ENCODE measurements at places on chromosomes 4 and X.

DNA sequence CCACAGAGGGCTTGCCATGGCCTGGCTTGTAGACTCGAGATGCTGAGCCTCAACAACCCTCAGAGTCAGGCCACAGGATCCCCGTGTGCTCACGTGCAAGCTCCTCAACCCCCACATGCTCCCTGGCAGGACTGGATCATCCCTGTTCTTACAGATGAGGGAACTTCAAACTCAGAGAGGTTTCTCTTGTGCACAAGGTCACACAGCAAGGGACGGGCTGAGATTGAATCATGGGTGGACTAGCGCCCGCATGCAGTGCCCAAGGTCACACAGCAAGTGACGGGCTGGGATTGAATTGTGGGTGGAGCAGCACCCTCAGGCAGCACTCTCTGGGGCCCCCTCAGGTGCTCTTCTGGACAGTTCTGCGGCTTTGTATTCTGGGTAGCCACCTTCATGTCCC lies 60.6 kb upstream of the AFAP1 start:
- no peak for DNase-seq

- no peak for DNase-seq
Measured at GRCh38 chr4:138789796-138790195, 225.8 kb upstream of the NOCT start.

GRCh38 chr4:71004281-71004851 lies 10.9 kb downstream of the DCK start:
- no peak for DNase-seq

DNA sequence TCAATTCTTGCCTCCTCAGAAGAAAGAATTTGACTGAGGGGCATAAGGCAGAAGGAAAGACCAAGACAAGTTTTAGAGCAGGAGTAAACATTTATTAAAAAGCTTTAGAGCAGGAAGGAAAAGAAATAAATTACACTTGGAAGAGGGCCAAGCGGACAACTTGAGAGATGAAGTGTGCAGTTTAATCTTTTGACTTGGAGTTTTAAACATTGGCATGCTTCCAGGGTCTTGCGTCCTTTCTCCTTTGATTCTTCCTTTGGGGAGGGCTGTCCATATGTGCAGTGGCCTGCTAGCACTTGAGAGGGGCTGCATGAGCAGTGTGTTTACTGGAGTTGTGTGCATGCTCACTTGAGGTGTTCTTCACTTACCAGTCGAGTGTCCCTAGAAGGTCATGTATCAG lies 275.8 kb upstream of the IL1RAPL1 start:
- no peak for DNase-seq

GRCh38 chrX:25523574-25524540 lies 508.1 kb upstream of the ARX start:
- DNase-seq = no peak

GRCh38 chr4:52574036-52574435 lies 85.1 kb downstream of the USP46 start:
- DNase-seq = no peak

- no peak for DNase-seq
Measured at GRCh38 chr4:178809921-178810320, 1367.7 kb upstream of the AGA start.

- no peak for DNase-seq
Measured at GRCh38 chrX:48883729-48884128, 13.8 kb downstream of the TIMM17B start.

DNA sequence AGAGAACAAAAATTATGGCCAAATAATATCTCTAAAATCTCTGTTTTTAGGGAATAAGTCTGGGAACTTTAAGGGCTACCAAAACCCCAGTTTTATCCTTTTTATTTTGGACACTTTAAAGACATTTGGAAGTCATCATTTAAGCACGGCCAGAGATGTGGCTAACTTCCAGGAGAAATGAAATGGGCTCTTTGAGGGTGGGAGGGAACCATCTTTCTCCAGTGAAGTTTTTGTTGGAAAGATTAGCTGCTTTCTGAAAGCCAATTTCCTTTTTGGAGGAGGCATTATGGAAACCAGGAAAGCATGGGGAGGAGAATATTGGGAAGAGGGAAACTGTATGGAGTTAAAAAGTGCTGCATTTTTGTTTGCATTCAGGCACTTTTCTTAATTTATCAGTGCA lies 4.8 kb downstream of the VSIG1 start:
- no peak for DNase-seq

- DNase-seq = no peak
Measured at GRCh38 chr4:136036744-136037143, 1495.5 kb downstream of the PCDH18 start.

DNA sequence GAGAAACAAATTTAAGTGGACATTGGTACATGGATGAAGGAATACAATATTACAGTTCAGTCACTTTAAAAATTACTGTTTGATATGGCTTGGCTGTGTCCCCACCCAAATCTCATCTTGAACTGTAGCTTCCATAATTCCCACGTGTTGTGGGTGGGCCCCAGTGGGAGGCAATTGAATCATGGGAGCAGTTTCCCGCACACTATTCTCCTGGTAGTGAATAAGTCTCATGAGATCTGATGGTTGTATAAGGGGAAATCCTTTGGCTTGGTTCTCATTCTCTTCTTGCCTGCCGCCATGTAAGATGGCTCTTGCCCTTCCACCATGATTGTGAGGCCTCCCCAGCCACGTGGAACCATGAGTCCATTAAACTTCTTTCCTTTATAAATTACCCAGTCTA lies 804.2 kb upstream of the FRG1 start:
- no peak for DNase-seq

DNA sequence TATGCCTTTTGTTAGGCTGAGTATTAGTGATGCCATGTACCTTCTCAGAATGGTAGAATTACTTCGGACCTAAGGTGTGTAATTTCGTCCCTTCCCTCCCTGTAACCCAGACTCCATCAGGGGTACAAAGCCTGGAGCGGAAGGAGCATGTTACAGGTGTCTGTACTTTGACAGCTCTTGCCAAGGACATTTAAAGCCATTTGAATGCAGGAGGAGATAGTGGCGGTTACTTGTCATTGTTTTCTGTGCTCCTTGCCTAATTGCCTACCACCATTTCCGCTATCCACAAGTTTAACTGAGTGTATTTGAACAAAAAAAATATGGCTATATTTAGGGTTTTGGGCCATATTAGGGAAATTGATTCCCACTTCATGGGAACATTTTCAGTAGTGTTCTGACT lies 1.8 kb downstream of the FNIP2 start:
- no peak for DNase-seq

GRCh38 chrX:113260474-113260873 lies 419.8 kb upstream of the AMOT start:
- no peak for DNase-seq

- no peak for DNase-seq
Measured at GRCh38 chr4:76611616-76612207, 176.7 kb downstream of the SHROOM3 start.

DNA sequence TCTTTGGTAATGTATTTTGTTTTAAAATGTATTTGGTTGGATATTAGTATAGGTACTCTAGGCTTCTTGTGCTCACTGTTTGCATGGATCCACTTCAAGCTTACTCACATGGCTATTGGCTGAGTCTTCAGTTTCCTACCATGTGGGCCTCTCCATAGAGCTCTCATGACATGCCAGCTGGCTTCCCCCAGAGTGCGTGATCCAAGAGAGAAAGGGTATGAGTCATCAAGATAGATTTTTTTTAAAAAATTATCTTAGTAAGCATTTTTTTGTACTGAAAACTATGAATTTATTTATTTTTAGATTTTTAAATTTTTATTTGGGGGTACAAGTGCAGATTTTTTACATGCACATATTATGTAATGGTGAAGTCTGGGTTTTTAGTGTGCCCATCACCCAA lies 219.1 kb upstream of the AMOT start:
- no peak for DNase-seq

GRCh38 chr4:184503869-184504300 lies 29.5 kb upstream of the IRF2 start:
- no peak for DNase-seq

DNA sequence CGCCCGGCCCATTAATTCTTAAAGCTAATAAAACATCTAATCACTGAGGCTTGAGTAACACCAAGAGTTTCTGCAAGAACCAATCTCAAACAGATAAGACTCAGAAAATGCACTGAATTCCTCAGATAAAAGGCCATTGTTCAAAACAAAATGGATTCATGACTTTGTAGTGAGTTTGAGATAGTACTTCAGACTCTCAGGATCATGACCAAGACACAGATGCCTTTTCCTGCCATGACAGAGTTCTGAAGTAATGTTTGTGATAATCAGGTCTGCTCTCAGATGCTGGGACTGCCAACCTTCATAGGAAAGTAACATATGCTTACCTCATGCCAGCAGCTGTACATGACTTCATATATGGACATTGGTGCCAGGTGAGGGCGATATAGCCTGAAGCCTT lies 54.6 kb downstream of the NIPAL1 start:
- DNase-seq = no peak

DNA sequence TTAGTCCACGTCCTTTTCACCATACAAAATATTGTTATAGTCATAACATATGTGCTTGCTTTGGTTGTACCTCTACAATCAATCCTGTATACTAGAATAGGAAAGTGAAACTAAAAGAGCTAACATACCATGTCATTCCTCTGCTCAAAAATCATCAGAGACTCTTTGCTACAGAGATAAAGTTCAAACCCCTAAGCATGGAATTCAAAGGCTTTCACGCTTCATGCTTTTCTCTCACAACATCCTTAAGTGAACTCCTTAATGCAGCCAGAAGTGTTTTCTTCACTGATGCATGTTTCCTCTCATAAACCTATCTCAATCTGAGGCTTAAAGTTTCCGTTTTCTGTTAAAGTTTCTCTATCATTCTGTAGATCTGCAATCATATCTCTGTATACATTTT lies 744.6 kb upstream of the IGFBP7 start:
- no peak for DNase-seq

GRCh38 chr4:34486461-34487363 lies 1757.6 kb downstream of the ARAP2 start:
- DNase-seq = no peak

GRCh38 chrX:136255541-136255940 lies 4.3 kb upstream of the MAP7D3 start:
- DNase-seq = no peak

DNA sequence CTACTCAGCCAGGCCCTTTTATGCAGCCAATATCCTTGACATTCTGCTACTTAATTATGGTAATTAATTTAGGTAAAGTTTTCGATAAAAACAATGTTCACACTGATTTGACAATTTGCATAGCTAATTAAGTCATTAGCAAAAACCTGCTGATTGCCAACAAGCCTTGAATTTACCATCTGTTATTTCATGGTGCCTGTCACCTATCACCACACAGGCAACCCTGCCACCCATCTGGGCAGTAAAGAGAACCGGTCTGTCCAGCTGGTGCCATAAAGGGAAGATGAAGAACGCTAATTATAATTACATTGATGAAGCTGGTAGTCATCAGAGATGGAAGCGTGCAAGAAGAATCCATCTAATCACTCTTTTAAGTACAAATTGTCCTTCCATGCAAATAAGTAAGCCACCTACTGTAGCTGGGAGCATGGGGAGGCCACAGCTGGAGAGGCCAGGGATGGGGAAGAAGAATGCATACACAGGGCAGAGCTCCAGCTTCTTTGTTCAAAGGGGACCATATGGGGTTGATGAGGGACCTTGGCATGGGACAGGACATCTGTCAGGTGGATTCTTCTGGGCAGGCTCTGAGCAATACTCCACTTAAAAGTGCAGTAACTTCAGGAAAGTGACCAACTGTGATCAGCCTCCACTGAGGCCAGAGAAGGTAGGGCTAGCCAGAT lies 277.3 kb upstream of the TAPT1 start:
- DNase-seq = no peak

DNA sequence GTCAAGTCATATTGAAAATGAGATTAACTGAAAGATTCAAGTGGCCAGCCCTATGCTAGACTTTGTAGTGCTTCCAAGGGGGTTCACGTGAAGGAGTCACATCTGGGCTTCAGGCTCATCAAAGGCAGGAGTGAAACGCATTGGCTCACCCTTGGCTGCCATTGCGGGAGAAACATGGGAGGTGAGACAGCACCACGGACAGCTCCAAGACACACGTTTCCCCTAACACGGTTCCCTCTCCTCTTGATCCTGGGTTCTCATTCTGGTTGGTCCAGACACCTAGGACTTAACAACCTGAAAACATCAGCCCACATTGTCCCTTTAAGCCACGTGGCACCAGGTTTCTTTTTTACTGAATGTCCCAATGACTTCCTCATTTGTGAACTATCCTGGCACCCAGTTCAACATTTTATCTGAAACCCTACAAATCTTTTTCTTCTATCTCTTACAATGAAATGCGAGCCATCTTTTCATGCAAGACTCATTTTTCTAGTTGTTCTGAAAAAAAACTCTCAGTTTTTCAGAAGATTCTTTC lies 279.0 kb upstream of the VCX3A start:
- DNase-seq = no peak

DNA sequence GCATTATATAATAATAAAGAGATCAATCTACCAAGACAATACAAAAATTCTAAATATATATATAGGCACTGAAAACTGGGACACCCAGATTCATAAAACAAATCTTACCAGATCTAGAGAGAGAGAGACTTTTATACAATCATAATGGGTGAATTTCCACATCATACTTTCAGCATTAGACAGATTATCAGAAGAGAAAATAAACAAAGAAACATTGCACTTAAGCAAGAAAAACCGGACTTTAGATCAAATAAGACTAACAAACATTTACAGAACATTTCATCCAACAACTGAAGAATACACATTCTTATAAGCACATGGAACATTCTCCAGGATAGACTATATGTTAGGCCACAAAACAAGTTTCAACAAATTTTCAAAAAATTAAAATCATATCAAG lies 245.1 kb downstream of the INPP4B start:
- no peak for DNase-seq

DNA sequence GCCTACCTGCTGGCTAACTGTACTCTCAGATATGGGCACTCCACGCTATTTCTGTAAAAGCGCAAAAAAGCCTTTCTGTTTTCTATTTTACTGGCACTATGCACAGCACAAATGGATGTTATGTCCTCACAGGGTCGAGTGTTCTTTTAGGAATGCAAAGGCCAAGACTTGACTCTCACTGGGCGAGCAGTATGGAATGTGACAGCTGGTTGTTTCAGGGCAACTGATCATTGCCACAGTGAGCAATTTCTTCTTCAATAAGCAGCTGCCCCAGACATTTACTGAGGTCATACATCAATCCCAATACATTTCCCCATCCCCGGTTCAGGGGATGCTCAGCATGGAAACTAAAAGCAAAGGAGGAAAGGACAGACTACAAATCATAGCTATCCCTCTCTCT lies 58.2 kb downstream of the PDE5A start:
- no peak for DNase-seq

DNA sequence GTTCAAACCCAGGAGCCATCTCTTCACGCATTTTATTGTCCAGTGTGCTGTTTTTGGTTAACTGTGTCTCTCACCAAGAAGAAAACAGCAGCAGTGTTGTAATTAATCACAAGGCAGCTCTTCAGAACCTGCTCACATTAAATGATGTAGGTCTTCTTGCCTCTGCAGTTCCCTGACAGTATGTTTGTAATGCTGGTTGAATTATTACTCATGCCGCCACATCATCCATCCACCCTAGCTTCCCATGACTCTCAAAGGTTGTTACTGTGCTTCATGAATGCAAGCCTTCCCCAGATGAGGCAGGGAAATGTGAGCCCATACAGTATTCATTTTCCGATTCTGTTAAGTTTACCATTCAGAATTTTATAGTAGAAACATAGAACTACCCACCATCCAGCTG lies 17.4 kb downstream of the TLR10 start:
- no peak for DNase-seq
